ENCODE measurements at places on chromosomes 1 and 21.
A peak's percentile ranks its signal among the peaks of the same experiment; 100 is the strongest.

- DNase-seq = no peak
Measured at GRCh38 chr1:90339811-90340210, 344.9 kb downstream of the ZNF326 start.

- DNase-seq = no peak
Measured at GRCh38 chr1:40392221-40392620, 18.7 kb downstream of the SMAP2 start.

- no peak for DNase-seq
Measured at GRCh38 chr1:3630161-3630611, 5.4 kb downstream of the TPRG1L start.

- DNase-seq = no peak
Measured at GRCh38 chr1:75707191-75707590, 17.3 kb upstream of the ACADM start.

DNA sequence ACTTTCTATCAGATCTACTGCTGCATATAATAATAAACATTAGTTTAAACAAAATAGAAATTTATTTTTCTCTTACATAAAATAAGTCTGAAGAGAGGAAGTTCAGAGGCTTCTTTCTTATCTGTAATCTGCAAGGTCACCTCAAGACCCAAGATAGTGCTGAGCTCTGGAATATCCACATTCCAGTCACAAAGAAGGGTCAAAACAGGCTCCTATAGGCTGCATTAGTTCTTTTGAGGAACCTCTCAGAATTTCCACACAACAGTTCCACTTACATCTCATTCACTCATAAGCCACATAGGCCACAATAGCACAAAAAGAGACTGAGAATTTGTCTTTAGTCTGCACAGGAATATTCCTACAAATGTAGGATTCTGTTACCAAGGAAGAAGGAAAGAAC lies 15.4 kb downstream of the DYNLT5 start:
- DNase-seq = no peak

DNA sequence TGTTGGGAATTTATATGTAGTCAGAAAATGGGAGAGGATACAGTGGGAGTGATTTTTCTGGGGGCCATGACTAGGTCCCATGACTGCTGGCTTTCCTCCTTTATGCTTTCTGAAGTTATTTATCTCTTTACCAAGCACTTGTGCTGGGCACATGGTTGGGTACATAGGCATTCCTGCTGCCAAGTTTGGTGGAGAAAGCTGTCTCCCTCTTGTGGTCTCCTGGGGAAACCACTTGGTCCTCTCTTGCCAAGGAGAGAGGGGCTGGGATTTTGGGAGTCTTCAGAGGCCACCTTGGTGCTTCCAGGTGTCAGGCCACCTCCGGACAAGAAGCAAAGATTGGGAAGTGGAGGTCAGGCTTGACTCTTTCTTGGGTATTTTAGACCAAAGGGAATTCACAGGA lies 120.2 kb upstream of the KCNE2 start:
- DNase-seq = peak; percentile 24

- peak; percentile 70 for DNase-seq
Measured at GRCh38 chr1:156797212-156797871, 19.3 kb downstream of the SH2D2A start.

DNA sequence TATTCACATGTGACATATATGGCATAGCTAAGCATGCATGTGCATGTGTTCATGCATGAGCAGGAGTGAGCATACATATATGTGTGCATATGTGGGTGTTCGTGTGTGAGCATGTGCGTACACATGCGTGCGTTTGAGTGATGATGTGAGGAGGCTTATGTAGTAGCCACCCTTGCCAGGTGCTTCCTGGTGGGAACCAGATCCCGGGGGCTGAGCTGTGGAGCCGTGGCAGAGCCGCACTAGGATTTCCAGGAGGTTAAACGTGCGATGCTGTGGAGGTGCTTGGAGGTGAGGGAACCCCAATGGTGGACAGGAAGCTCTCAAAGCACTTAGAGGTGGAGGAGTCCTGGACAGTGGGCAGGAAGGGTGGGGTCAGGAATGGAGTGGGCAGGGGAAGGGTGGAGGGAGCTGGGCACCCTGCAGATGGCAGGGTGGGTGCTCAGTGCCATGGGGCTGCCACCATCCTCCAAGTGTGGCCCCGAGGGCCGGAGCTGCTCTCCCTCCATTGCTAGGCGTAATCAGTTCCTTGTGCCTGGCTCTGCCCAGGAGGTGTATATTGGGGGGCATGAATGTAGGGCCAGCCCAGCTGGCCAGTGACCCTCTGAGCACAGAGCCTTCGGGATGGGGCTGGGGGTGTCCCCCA lies 48.5 kb downstream of the COL18A1 start:
- no peak for DNase-seq

GRCh38 chr1:117359561-117360289 lies 7.5 kb upstream of the MAN1A2 start:
- no peak for DNase-seq

DNA sequence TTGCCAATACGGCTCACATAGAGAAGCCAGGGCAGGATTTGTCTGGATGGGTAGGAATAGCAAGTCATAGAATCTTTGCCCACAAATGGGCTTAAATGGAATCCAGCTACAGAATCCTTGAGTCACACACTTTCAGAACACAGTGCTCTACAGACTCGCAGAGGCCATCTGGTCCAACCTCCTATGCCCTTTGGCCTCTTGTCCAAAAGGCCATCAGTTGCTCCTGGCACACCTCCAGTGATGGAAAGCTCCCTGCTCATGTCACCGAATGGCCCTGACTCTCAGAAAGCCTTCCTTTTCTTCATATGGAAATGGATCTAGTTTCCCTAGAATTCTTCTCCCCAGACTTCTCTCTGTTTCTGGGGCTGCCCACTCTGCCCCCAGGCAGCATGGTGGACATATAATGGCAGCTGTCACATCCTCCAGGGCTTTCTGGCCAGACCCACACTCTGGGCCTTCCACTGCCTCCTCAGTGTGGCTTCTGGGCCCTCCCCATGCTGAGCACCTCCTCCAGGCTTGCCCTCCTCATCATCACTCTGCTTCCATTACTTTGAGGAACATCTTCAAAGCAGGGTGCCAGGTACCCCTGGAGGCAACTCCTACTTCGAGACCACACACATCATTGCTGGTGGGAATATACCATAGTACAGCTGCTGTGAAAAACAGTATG lies 33.6 kb upstream of the TRABD2B start:
- DNase-seq = no peak

GRCh38 chr1:61434276-61434675 lies 290.7 kb downstream of the TM2D1 start:
- no peak for DNase-seq

GRCh38 chr1:214432245-214432644 lies 119.2 kb downstream of the PTPN14 start:
- no peak for DNase-seq

DNA sequence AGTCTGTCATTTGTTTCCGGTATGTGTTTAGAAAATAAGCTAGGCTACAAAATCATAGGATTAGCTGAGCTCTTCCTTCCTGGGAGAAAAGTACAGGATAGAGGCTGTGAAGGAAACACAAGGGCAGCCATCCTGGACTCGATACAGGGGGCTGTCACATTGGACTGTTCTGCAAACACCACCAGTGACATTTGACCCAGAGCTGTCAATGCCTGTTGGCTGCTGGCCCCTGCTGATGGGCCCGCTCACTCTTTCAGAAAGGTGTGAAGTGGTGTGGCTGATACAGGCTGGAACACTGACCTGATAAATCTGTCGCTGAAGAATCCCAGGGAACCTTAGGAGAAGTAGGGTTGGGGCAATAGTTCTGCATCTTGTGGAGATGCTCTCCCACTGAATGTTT lies 183.1 kb downstream of the RHOU start:
- DNase-seq = no peak

- no peak for DNase-seq
Measured at GRCh38 chr1:34532113-34532512, 222.7 kb upstream of the GJB5 start.

- peak; percentile 24 for DNase-seq
Measured at GRCh38 chr21:40685141-40685540, 161.8 kb downstream of the DSCAM start.

GRCh38 chr1:94105957-94106529 lies 14.9 kb downstream of the ABCA4 start:
- DNase-seq = no peak

DNA sequence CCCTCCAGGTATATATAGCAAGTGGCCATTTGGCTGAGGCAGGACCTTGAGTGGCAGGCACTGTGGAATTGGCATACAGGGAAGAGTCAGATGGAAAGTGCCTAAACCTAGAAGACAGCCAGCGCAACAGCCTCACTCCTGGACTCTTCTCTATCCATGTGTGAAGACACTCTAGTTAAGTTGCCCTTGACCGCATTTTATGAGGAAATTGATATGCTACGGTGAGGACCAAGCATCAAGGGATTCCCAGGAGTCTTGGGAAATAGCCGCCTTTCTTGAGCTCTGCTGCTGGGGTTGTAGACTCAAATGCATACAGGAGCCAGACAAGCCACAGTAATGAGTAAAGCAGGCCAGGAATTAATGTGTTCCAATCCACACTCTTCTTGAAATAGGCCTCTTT lies 145.9 kb upstream of the KAZN start:
- DNase-seq = no peak
